ENCODE measurements at places on chromosomes 7 and 10. TPM values are rescaled to one million over a fixed set of nuclear protein-coding genes. Genes with fewer than 3 reads are reported as not detected.

- DNase-seq: no peak
Observed at GRCh38 chr7:16739863-16740622, 13.5 kb upstream of the TSPAN13 start.

DNA sequence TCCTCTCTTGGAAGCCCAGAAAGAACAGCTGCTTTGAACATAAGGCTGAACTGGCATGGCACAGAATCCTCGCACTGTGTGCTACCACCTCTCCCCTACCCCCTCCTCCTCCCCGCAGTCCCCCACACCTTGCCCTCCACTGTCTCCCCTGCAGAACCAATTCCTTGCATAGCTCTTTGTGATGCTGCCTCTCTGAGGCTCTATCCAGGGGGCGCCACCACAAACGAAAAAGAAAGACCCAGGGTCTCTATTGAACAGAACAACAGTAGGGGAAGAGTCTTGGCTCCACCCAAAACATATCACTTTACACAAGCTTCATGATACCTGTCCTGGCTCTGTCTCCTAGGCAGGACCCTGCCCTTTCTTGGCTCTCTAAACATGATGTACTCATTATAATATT lies 26.2 kb upstream of the EBLN1 start:
- peak; percentile 27 for DNase-seq

DNA sequence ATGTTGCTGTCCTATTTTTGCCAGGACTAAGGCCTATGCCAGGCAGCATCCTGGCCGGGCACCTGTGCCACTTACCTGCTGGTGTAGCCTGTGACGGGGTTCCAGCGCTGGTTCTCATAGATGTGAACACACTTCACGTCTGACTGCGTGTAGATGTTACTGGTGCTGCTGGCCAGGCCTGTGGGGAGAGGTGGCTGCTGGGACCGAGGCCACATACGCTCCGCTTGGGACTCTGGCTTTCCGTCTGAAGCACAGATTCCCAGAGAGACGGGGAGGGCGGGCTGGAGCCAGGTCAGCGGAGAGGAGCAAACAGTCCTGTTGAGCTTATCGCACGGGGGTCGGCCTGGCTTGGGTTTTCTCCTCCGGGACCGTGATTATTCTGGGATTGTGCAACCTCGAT lies 16.7 kb downstream of the BHLHA15 start:
- no peak for DNase-seq

The FAM13C gene
- not detected for total RNA-seq

The P4HA1 gene
- total RNA-seq: 16.7 TPM

The HMX3 gene
- not detected for total RNA-seq
